ENCODE measurements at places on chromosomes 7 and 10.
A peak's percentile ranks its signal among the peaks of the same experiment; 100 is the strongest.

GRCh38 chr7:129266181-129266580 lies 41.4 kb downstream of the AHCYL2 start:
- DNase-seq: no peak

DNA sequence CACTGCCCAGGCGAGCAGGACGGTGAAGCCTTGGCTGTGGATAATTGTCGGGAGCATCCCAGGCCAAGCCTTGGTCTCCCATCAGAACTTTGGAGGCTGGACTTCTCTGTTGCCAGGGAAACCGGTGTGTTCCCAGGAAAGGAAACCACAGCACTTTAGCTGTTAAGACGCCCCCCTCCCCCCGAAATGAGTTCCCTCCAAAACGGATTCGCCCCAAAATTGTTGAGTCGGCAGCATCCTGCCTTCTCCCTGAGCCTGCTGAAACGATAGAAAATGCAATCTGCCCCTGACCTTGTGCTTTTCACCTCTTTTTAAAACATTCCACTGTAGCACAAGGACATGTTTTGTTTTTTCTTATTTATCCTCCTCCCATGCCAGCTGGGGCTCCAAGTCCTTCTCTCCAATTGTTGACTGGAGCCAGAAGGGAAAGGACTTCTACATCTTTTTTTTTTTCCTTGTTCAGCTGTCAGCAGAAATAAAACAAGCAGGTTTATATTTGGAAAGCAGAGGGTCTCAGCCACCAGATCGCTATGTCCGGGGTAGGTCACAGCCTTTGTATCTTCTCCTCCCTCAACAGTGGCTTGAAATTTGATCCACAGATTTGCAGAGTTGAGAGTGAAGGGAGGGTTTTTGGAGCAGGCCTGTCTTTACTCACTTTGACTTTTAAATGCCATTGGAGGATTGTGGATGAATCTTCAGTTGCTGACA lies 116.5 kb downstream of the ZMIZ1 start:
- DNase-seq: no peak

DNA sequence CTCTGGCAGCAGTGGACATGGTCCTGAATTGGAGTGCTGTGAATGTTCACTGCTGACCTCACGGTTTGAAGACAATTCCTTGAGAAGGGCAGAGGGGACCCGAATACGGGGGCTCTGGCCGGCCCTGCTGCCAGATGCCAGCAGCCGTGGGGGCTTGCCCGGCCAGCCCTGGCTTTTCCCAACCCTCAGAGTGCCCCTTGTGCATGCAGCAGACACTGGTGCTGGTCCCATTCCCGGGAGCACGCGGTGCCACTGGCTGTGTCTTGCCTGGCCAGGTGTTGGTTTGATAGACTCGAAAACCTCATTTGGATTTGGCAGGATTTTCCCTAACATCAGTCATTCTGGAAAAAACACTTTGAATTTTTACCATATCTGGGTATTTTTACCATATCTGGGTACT lies 49.1 kb downstream of the LHPP start:
- no peak for DNase-seq

DNA sequence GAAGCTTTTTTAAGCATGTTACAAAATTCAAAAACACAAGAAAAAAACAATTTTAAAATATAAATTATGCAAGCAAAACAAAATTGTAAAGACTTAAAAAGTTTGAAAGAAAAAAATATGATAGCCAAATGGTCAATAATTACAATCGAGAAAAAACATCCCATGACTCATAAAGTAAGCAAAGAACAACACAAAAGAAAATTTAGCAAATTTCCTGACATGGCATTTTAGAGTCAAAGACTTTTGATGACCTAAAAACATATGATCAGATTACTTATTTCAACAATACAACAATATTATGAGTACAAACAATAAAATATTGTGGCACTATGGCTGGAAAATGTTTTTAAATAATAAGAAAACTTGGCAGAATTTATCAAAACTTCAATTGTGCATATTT lies 312.1 kb upstream of the MEOX2 start:
- peak; percentile 53 for DNase-seq

- DNase-seq: no peak
Observed at GRCh38 chr7:82085116-82085515, 315.3 kb upstream of the HGF start.

DNA sequence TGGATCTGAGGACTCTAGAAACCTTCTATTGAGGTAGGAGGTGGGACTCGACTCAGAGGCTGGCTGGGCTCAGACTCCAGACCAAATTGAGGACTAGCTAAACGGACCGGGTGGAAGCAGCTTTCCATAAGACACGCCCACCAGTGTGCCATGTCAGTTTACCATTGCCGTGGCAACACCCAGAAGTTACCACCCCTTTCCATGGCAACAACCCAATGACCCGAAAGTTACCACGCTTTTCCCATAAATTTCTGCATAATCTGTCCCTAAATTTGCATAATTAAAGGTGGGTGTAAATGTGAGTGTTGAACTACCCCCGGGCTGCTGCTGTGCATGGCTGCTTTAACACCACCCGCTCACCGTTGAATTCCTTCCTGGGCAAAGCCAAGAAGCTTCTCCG lies 58.9 kb downstream of the MICALL2 start:
- DNase-seq: no peak

GRCh38 chr7:116230191-116231005 lies 20.1 kb downstream of the TES start:
- no peak for DNase-seq

DNA sequence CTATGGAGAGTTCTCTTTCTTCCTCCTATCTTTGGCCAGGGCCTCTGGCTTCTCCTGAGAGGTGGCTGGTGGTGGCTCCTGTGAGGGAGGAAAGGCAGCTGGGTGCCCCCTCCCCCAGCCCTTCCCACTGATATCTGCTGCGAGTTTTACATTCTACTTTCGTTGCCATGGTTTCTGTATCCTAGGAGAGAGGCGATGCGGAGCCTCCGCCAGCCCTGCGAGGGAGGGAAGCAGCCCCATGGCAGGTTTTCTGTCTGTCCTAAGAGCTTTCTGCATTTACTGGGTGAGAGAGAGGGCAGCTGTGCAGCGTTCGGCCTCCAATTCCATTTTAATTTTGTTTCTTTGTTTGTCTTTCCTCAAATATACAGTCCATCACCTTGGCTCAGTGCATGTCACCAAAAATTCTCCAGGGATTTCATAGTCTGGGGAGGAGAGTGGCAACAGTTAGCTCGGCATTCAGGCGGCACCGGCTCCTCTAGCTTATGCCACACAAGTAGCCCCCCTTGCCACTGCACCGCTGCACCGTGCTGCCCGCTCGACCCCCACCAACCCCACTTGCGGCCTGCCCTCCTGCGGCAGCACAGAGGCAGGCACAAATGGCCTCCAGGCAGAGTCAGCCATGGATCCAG lies 20.4 kb downstream of the DNAJB12 start:
- no peak for DNase-seq

DNA sequence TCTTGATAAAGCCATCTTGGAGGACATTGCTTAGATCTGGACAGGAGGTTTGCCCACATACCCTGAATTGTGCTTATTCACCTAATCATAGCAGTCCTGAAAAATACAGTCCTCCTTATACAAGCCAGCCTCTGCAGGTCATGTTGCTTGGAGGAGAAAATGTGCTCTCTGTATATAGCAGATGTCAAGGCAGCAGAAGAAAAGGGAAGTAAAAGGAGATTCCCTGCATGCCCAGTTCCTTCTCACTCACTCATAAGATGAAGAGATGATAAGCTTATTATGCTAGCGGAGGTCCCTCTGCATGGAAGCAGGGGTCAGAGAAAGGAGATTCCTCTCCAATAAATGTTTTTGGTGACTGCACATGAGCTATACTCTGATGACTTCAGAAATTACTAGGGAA lies 458.8 kb upstream of the ZMIZ1 start:
- DNase-seq: no peak

GRCh38 chr10:115001506-115002381 lies 63.7 kb downstream of the TRUB1 start:
- DNase-seq: no peak

GRCh38 chr10:37390926-37391325 lies 265.5 kb downstream of the ANKRD30A start:
- no peak for DNase-seq

GRCh38 chr10:32413513-32413912 lies 32.4 kb upstream of the CCDC7 start:
- DNase-seq: no peak

- DNase-seq: no peak
Observed at GRCh38 chr10:122856902-122857301, 11.2 kb upstream of the CUZD1 start.

GRCh38 chr7:14900051-14900450 lies 2.5 kb downstream of the DGKB start:
- no peak for DNase-seq

DNA sequence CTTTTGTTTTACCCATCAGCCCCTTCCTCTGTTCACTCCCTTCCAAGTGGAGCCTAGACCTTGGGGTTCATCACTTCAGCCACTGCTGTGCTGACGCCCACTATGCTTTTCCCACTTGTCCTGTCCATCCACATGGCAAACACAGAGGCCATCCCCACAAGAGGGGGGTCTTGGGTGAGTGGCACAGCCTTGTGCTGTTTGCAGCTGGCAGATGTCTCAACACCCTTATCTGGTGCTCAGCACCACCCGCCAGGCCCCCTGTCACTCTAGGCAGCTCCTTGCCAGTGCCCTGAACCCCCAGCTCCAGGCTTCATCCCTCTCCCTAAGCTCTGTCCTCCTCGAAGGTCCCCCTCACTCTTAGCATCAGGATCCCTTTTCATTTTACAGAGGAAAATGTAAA lies 13.1 kb downstream of the BLVRA start:
- no peak for DNase-seq

DNA sequence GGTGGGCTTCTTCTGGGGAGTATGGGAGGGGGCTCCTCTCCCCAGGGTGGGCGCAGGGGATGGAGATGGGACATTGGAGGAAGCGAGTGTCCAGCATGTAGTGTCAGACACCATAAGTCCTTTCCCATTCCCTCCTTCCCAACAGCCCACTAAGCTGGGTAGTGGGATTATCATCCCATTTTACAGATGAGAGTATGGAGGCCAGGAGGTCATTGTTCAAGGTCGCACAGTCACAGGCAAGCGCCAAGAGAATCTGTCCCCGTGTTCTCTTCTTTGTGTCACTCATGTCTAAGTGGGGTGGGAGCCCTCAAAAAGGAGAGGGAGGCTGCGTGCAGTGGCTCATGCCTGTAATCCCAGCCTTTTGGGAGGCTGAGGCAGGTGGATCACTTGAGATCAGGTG lies 64.8 kb downstream of the CLIP2 start:
- no peak for DNase-seq

GRCh38 chr7:36349626-36350025 lies 40.0 kb upstream of the ANLN start:
- DNase-seq: no peak

- DNase-seq: no peak
Observed at GRCh38 chr10:117450940-117451339, 75.7 kb upstream of the PDZD8 start.

- DNase-seq: no peak
Observed at GRCh38 chr7:1743481-1744230, 73.6 kb downstream of the ELFN1 start.

GRCh38 chr10:106000721-106001120 lies 1163.8 kb downstream of the SORCS1 start:
- DNase-seq: no peak

GRCh38 chr7:43584195-43584586 lies 1.3 kb downstream of the STK17A start:
- DNase-seq: no peak

- no peak for DNase-seq
Observed at GRCh38 chr10:88608780-88609179, 22.2 kb downstream of the LIPJ start.

DNA sequence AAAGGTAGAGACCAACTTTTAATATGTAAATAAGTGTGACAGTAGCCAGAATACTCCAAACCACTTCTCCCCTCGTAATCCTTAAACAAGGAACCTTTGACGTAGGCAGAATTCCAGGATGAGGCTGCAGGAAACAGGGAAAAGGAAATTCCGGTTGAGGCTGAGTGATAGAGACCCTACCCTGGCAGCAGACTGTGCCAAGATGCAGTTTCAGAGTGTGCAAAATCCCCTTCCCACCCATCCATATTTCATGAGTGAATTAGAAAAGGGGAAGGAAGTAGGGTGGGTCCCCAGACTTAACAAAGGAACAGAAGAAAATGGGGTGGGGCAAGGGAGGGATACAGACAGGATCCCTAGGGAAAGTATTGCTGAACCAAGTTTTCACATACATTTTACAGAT lies 143.0 kb downstream of the RAPGEF5 start:
- no peak for DNase-seq

- no peak for DNase-seq
Observed at GRCh38 chr7:123633553-123633952, 22.1 kb upstream of the LMOD2 start.

- no peak for DNase-seq
Observed at GRCh38 chr10:14478201-14478600, 147.5 kb upstream of the FRMD4A start.

DNA sequence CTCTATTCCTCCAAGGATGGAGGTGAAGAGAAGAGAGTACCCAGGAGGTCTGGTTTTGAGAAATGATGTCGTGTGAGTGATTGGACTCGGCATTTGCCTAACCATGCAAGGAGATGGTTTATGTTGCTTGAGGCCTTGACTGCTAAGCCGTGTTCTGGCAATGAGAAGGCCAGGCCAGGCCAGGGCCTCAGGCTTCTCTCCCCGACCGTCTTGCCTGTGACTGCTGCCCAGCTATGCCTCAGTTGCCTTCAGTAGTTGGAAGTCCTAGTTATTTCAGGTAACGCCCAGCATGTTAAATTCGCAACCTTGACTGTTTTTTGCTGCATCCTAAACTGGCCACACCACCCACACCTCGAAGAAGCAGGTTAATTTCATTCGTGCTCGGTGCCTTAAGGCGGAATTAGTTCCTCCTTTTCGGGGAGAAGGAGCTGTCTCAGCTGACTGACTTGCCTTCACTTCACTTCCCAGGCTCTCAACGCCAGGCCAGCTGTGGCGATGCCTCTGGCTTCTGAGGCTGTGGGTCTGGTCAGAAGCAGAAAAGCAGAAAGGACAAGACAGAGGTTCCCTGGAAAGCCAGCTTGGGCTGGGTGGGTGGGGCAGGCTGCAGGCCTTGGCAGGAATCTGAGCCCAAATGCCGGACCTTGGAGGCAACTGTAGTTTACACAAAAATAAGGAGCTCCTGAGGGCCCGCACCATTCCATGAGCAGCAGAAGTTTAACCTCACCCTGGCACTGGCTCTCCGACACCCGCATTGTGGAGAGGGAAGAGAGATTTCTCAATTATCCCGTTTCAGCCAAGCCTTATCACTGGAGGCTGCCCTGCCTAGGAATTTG lies 61.9 kb upstream of the SAMD8 start:
- DNase-seq: no peak

DNA sequence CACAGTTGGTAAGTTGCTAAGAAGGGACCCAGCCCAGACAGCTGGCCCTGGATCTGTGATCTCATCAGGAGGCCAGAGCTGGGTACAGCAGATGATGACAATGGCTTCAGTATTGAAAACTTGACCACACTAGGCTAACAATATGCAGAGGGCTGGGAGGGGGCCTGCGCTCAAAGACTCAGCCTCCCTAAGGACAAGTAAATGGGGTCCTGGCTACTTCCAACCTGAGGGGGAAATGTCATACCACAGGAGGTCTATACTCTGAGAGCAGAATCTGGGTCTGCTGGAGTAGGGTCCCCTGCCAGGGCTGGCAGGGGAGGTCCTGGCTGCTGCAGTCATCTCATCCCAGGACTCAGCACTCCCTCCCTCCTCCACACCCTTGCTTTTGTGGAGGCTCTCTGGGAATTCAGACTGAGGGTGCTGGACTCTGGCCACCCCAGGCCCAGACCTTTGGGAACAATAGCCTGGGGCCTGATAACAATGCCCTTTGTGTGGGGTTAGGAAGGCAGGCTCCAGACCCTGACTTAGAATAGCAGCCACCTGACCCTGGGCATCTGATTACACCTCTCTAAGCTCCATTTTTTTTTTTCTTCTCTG lies 1.4 kb downstream of the FXYD4 start:
- no peak for DNase-seq

GRCh38 chr7:479948-480499 lies 39.6 kb downstream of the PDGFA start:
- no peak for DNase-seq
